Activated CD4-positive, alpha-beta T cell treated with anti-CD3 and anti-CD28 coated beads, Interleukin-10, Interleukin-2, amounts not matched to agents 100 ng/mL and 50 ng/mL, durations not matched to agents 16 hours and 8 hours (primary cell): ENCODE measurements at places on chromosomes 7 and 10.

DNA sequence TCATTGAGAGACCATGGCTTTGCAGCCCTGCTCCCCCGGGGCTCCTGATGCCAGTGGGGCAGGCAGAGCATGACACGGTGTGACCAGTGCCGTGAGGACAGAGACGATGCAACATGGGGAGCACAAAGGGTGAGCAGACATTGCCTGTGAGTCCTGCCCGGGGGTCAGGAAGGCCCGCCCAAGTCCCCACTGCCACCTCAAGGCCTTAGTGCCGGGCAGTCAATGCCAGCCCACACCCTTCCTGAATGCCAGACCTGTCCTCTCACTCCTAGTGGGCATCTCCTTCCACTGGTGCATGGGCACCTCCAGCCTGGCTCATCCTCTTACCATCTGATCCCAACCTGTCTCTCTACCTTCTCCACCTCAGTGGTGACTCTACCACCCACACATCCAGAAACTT lies 157.9 kb upstream of the ZMIZ1 start:
- DNase-seq, result no peak

DNA sequence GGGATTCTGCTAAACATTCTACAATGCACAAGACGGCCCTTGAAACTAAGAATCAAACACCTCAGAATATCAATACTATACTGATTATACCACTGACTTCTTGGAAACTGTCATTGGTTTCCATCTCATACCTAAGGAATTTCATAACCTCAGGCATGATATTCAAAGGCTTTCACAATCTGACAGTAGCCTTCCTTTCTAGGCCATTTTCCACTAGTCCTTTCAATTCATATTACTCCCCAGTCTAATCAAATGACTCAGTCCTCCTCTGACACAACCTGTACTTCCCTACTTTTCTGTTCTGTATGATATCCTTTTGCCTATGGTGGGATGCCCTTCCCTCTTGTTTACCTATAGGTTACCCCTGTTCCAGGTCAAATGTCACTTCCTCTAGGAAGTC lies 48.3 kb downstream of the CSTF2T start:
- DNase-seq, result no peak

DNA sequence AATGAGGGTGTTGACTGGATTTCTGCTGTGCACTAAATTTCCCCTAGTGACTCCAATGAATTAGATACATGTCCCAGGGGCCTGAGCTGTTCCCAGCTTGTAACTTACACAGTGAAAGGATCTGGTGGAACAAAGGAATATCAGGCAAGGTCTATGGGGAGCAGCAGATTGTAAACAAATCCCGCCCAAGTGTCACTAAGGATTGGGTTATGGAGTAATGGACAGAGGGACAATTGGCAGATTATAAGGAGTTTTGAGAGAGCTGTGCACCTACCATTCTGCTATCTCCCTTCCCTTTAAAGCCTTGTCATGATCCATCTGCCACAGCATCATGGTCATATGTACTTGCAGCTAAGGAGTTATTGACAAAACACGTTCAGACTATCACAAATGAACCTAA lies 183.0 kb downstream of the RAB11FIP2 start:
- DNase-seq, result no peak

DNA sequence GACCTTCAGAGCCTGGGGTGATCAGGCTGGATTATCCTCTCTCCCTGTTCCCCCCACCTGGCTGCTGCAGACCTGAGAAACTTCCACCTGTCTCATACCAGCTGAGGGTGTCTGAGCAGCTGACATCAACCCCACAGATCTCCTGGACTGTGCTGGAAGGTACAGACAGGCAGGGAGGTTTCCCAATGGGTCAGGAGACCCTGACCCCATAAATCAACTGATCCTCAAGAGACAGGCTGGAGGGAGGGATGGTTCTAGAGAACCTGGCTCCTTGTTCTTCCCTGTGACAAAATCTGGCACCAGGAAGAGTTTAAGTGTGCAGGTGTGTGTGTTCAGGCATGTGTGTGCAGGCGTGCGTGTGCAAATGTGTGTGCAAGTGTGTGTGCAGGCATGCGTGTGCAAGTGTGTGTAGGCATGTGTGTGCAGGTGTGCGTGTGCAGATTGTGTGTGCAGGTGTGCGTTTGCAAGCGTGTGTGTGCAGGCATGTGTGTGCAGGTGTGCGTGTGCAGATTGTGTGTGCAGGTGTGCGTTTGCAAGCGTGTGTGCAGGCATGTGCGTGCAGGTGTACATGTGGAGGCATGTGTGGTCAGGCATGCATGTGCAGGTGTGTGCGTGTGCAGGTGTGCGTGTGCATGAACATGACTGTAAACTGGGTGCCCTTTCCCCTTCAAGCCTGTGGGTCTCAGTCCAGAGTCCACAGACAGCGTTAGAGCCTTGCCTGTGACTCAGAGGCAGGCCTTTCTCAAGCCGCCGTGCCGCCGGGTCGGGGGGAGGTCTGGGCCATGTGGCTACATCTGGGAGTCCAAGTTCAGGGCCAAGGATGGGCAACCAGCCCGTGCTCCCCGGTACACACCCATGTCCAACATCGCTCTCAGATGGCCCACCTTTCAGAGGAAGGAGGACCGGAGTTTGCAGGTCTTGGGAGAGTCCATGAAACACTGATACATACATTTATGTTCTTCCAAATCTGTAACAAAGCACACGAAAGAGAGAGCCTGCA lies 50.1 kb upstream of the ELN start:
- no peak for DNase-seq
